ENCODE measurements at places on chromosomes 3 and 15. TPM values are rescaled to one million over a fixed set of nuclear protein-coding genes. Genes with fewer than 3 reads are reported as not detected.

DNA sequence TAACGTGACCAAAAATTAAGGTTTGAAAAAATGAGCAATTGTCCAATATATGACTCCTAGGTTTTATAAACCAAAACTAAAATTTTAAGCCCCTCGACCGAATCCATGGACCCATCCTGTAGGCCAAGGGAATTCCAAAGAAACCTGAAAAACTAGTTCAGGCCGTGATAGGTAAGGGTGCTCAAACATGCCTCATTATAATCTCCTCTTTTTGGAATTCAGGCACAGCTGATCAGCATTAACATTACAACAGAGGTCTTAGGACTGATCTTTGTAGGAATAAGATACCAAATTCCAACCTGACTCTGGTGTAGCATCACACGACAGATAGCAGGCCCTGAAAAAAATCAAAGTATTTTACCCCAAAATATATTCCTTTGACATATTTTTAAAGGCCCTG is 155.7 kb downstream of the NEK10 start:
- no peak for DNase-seq

GRCh38 chr3:30232142-30232541 is 374.3 kb upstream of the TGFBR2 start:
- no peak for DNase-seq

DNA sequence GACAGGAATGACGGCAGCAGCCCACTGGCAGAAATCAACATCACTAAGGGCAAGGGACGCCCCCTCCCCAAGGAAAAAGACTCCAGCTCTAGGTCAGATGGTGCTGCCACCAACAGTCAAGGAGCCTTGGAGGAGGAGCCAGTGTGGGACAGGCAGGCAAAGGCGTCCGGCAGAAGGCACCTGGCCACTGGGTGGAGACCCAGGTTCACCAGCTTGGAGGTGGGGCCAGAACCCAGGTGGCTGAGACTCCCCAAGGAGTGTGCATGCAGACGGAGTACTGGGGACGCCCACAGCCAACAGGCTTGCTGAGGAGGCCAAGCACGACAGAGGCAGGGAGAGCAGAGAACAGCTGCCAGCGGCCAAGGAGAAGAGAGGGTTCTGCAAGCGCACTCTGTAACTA is 35.2 kb downstream of the PTPN23 start:
- DNase-seq: no peak

GRCh38 chr3:77329116-77329515 is 289.2 kb downstream of the ROBO2 start:
- peak; percentile 53 for DNase-seq

DNA sequence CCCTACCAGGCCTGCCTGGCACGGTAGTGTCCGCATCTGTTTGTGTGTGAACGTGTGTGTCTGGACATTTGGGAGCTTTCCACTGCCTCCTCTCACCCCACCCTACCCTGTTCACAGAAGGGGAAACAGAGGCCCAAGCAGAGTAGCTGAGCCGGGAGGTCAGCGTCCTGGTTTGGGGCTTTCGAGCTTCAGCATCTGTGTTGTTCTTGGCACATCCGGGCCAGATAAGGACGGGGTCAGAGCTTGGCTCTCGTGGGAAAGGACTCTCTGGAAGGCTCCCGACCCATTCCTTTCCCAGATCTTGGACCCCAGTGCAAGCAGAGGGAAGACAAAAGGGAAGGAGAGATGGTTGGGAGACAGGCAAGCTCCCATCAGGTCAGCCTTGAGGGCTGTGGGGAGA is 6.3 kb upstream of the PTH1R start:
- DNase-seq: no peak

GRCh38 chr3:100456745-100457144 is 35.7 kb upstream of the TMEM45A start:
- DNase-seq: no peak

DNA sequence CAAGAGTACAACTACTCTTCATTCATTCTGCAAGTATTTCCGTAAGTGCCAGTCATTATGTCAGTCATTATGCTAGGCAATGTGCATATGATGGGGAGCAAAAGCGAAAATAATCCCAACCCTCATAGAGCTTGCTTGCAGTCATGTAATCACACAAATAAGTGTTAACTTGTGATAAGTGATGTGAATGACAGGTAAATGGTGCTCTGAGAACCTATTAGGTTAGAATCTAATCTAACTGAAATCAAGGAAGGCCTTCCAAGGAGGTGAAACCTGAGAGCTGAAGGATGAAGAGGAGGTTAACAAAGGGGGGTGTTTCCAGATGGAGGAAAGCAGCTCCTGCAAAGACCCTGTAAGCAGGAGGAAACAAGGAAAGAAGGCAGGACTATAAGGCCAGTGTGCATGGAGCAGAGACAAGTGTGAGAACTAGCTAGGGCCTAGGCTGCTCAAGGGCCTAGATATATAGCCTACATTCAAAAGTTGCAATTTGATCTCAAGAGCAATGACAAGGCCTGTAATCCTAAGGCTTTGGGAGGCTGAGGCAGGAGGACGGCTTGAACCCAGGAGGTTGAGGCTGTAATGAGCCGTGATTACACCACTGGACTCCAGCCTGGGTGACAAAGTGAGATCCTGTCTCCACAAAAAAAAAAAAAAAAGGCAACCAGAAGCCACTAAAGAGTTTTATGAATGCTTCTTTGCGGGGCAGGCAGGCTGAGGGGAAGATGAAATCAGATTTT is 5.3 kb downstream of the PTPN9 start:
- no peak for DNase-seq

GRCh38 chr15:50669611-50670010 is 17.0 kb downstream of the TRPM7 start:
- no peak for DNase-seq

DNA sequence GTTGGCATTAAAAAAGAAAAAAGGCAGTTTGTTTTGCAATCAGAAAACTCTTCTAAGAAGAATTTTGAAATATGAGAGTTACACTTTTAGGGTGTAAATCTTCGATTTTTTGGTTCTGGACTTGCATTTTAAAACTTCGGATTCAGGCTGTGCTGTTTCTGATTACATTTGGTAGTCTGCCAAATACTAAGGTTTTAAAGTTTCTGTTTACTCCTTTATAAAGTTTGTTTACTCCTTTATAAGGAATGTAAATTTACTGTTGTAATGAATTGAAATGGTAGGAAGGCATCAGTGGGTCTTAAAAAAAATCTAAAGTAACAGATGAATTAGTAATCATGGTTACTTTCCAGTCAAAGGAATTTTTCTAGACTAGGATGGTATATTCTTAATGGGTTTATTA is 14.1 kb downstream of the FXR1 start:
- no peak for DNase-seq

- DNase-seq: no peak
Observed at GRCh38 chr3:72515941-72516340, 332.3 kb downstream of the SHQ1 start.

GRCh38 chr3:9158865-9159630 is 90.4 kb downstream of the SRGAP3 start:
- DNase-seq: no peak

- no peak for DNase-seq
Observed at GRCh38 chr3:153574445-153574844, 412.4 kb downstream of the RAP2B start.

GRCh38 chr15:98296653-98297052 is 336.1 kb downstream of the ARRDC4 start:
- no peak for DNase-seq

- DNase-seq: peak; percentile 4
Observed at GRCh38 chr3:99599894-99600293, 38.5 kb upstream of the COL8A1 start.

DNA sequence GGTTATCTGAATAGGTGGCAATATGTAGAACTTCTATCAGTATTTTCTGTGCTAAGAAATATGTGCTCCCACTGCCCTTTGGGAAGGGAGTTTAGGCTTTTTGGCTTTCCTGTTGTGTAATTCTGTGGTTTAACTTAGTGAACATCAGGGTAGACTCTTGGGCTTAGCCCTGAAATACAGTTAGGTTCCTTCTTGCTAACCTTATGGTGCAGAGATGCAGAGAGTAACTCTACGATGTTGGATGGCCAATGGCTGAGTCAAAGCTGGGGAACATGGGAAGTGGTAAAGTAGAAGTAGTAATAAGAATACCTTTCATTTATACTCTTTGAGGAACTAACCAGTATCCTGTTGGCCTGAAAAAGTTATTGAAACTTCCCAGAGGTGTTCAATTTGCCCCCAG is 80.8 kb upstream of the IL12A start:
- DNase-seq: no peak

DNA sequence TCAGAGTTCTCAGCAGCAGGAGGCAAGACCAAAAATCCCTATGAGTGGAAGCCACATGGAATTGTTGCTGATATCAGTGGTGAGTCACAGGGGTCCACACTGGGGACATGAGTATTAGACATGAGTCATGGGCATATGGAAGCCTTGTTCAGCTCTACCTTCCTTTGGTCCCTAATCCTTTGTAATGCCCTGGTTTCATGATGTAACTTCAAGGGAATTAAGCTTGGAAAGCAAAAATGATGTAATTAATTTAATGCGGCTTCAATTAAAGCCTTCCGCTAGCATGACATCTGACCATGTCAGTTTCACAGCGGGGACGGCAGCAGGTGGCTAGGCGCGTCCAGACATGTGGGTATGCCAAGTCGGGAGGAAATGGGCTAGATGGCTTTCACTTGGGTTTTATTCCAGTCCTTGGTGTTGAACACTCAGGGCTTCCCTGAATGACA is 176.1 kb upstream of the RGMA start:
- DNase-seq: no peak

DNA sequence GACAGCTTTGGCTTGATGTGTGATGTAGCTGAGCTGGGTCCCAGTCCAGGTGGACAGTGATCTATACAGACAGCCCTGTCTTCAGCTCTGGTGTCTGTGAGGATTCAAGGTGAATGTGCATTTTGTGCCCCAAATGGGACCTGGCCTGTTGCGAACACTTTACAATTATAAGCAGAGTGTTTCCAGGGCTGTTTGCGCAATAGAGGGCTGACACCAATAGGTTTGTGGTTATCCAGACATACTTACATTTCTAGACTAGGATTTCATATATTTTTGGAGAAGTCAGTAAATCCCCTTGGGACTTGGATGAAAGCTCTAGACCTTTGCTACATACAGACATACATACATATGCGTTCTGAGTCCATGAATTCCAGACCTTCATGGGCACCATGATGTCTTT is 4.2 kb upstream of the TATDN2 start:
- no peak for DNase-seq

DNA sequence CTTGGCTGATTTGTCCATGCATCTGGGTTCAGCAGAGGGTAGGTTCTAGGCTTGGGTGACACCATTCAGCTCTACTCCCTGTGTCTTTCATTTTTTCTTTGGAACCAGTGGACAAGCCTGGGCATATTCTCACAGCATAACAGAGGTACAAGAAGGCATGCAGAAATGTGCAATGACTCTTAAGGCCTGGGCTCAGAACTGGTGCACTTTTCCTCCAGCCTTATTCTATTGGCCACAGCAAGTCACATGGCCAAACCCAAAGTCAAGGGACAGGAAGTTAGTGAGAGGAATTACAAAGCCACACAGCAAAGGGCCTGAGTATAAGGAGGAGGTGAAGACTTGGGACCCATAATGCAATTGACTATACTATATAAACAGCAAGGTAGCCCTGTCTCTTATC is 200.9 kb upstream of the CTDSPL start:
- DNase-seq: no peak

DNA sequence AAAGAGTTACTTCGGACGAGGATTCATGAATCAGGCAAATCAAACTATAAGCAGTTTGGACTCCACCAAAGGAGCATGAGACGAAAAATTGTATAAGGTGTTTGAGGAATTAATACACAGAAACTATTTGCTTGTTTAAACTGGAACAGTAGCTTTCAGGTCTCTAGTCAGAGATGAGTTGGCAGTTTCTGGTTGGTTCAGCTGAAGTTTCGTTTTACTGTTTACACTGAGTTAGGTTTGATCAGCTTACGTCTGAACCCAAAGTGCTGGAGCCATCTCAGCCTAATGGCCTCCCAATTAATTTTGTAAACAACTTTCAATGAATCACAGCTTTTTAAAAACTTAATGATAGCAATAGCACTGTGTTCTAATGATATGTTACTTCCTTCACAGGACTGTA is 703.7 kb downstream of the NLGN1 start:
- DNase-seq: no peak

DNA sequence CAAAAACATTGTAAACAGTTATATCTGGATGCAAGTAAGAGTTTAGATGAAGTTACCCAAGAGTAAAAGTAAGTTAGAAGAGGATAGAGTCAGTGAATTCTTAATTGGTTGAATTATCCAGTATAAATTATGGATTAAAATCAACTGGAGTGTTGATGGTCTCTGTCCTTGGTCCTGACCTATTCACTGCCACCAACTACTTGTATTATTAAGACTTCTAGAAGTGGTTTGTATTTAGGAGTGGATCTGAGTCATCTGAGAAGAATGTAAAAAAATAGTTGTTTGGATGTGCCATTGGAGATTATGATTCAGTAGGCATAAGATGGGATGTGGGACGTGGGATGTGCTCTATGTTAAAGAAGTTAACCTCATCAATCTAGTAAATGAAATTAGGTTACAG is 86.4 kb downstream of the SYNPR start:
- no peak for DNase-seq

GRCh38 chr15:78360958-78361718 is 21.0 kb downstream of the CRABP1 start:
- no peak for DNase-seq

DNA sequence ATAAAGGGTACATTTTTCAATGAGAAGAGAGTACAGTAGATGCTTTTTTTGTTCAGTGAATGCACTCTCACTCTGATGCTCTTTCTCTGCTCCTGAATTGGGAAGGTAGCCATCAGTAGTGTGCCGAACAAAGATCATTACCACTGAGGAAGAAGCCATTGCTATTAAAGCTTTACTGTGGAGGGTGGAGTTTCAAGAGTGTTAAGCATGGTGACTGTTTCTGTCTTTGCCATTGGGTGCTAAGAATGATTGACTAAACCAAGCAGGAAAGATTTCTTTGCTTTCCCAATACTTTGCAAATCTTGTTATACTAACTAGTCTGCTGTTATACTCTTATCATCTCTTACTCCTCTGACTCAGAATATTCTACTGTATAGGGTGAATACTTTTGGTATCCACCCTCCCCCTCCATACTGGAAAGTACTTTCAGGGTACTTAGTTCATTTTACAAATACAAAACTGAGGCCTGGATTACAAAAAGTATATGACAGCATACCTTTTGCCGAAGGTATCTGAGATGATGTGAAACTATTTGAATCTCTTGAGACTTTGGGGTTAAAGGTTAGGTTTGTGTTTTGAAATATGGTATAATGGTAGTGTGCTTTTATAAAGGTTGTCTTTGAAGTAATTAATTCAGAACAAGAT is 1.7 kb downstream of the RAB11A start:
- DNase-seq: no peak

GRCh38 chr3:136899622-136900158 is 37.7 kb downstream of the NCK1 start:
- DNase-seq: no peak

GRCh38 chr3:154730186-154730585 is 300.2 kb upstream of the GPR149 start:
- peak; percentile 69 for DNase-seq

The MUSTN1 gene
- 169 TPM for polyA plus RNA-seq

The COL6A5 gene
- polyA plus RNA-seq: 0.13 TPM

The CPN2 gene
- not detected for polyA plus RNA-seq

The ZDHHC19 gene
- polyA plus RNA-seq: 0.46 TPM

The CD276 gene
- 107 TPM for polyA plus RNA-seq

The CDV3 gene
- 142 TPM for polyA plus RNA-seq

The MITF gene
- 6.8 TPM for polyA plus RNA-seq

The PLIN1 gene
- polyA plus RNA-seq: 0.32 TPM
